IMR-90 (cell line): ENCODE measurements at places on chromosomes 7 and 10. TPM values are rescaled to one million over a fixed set of nuclear protein-coding genes. Genes with fewer than 3 reads are reported as not detected.

DNA sequence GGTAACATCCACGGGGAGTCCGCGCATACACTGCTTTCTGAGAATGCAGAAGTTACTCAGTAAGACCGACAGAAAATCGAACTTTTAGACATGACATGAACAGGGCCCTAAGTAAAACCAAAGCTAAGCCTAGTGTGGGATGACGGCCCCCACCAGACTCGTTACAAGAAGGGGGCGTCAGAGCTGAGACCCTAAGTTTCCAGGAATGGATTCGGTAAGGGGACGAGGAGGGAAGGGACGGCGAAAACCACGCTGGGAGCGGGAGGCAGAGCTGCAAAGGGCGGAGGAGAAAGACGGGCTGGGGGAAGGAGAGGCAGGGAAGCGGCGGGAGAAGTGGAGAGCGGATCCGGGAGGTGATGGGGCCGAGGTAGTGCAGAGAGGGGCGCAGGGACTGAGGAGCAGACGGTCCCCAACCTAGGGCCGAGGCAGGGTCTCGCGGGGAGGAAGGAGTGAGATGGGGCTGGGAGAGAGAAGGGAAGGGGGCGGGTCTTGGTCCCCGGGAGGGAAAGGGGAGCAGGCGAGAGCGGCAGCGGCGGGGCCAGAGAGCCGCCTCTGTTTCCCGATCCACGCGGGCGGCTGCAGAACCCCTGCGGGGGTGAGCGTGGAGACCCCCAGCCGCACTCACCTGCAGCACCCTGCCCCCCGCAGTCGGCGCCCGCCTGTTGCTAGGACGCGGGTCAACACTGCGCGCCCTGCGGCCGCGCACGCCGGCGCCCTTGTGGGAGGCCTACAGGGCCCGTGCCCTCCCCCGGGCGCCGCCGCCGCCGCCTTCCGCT, 513 bp downstream of the ODAD2 start:
- H3K36me3 ChIP-seq, result no peaks in the 10 kb centered on the region
- DNase-seq, result peak; percentile 26
- H3K27ac ChIP-seq, result peak overlapping the region; percentile 67

GRCh38 chr10:1627945-1628344, 109.4 kb downstream of the ADARB2 start:
- H3K27me3 ChIP-seq, result no peaks in the 10 kb centered on the region
- no peak for DNase-seq
- no peak overlapping the region for H3K27ac ChIP-seq
- no peak overlapping the region for H3K4me3 ChIP-seq

DNA sequence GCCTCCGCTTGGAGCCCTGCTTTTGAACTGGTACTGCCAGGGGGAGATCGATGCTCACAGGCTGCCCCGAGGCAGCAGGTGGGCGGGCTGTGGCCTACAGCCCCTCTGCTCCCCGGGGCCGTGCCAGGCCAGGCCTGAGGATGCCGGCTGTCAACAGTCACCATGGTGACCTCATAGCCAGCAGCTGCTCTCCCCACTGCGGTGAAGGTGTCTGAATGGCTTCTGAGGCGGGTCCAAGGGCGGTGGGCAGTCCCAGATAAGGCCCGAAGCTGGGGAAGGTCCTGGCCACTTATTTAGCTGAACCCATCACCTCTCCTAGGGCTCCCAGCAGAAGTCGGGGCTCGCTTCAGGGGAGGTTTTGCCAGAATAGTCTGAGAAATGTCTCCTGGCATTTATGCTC, 179.3 kb downstream of the ARHGAP12 start:
- peak; percentile 46 for DNase-seq
- H3K27me3 ChIP-seq, result no peaks in the 10 kb centered on the region
- peaks cover 25% of the 10 kb centered on the region for H3K4me1 ChIP-seq
- H3K27ac ChIP-seq, result no peak overlapping the region

DNA sequence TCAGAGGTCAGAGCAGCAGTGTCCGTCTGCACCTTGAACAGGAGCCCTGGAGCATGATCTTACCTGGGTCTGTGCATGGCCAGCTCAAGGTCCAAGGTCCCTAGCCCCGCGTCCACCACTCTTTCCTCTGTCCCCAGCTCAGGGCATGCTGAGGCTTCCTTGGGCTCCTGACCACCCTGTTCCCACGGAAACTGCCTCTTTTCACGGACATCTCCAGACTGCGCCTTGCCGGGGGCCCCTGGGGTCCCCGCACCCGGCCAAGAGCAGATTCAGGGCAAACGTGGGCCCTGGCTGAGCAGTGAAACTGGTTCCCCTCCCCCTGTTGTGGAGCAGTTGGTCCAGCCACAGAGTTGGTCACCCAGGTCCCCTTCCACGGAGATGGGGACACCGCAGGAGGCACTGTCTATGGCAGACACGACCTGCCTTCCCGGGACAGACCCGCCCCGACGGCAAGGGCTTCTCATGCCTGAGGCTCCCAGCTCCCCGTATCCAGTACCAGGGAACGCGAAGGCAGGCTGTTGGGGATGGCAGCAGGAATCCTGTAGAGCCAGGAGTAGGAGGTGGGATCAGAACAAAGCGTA, 217.4 kb upstream of the PPP2R2D start:
- no peak for DNase-seq
- H3K4me1 ChIP-seq, result no peaks in the 10 kb centered on the region
- no peaks in the 10 kb centered on the region for H3K36me3 ChIP-seq
- no peak overlapping the region for H3K27ac ChIP-seq

DNA sequence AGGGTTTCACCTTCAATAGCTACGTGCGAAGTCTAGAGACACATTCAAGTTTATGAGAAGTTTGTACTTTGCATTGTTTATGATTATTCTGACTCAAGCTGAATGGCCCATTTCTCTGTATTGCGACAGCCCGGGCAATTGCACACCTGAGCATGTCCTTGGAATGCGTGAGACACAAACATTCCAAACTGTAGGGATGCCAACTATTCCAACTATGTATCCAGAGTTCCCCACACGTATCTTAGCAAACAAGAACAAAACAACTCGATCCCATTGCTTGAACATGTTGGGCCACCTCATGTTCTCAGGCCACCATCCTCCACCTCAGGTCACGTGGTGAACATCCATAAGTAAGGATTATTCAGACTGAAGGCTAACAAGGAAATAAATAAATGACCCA, 51.4 kb upstream of the EGFR start:
- H3K36me3 ChIP-seq, result no peaks in the 10 kb centered on the region
- no peak overlapping the region for H3K4me3 ChIP-seq
- DNase-seq, result peak; percentile 40
- H3K27ac ChIP-seq, result no peak overlapping the region
- H3K4me1 ChIP-seq, result peaks cover 7% of the 10 kb centered on the region
- H3K27me3 ChIP-seq, result no peaks in the 10 kb centered on the region

DNA sequence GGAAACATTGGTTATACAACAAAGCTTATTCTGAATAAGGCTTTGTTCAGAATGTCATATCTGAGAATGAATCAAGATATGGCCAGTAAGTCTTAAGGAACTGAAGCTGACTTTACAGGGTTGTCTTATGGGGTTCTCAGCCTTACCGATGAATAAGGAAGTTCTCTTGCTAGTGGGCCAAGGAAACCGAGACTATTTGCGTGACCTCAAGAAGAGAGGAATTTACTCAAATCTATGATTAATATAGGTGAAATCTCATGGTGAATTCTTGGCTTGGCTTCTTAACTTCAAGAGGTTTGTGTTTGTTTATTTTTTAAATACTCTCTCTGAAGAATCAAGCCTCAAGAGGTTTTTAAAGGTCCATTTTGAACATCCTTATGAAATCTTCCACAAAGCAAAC, 4.7 kb upstream of the MRLN start:
- no peak overlapping the region for H3K27ac ChIP-seq
- no peaks in the 10 kb centered on the region; the same call in 1 of the 2 replicates for H3K27me3 ChIP-seq

DNA sequence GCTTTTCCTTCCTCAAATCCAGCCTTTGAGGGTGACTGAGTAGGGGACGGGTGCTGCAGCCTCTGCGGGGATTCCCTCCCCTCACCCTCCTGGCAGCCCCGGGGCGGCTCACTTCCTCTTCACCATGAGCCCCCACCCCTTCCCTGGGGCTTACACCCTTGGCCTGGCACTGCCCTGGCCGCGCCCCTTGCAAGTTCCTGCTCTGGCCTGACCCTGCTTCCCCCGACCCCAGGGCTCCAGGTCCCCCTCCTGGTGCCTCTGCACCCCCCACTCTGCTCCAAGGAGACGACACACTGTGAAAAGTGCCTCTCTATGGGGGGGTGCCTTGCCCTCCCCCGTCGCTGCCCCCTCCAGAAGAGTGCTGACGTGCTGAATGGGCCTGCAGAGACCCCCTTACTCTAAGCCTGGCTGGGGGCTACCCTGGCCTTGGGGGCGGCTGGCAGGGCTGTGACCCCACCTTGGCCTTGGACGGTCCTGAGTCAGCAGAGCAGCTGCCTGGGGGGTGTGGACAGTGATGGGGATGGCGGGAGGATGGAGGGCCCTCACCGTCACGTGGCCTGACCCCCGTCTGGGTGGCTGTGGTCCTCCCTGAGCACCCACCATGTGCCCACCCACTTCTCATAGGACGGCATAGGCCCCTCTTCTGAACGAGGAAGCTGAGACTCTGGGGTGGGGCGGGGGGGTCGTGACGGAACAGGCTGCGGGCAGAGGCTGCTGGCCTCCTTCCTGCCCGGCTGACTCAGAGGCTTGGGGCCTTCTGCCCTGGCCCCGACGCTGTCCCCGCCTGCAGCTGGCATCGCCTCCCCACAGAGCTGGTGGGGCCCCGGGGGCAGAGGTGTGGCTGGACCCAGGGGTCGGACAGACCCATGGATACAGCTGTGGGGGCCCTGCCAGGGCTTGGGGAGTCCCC, 9.8 kb downstream of the LFNG start:
- no peak overlapping the region for H3K4me3 ChIP-seq
- peak overlapping the region; percentile 56 for H3K27ac ChIP-seq
- no peaks in the 10 kb centered on the region for H3K27me3 ChIP-seq
- peak; percentile 52 for DNase-seq
- H3K36me3 ChIP-seq, result no peaks in the 10 kb centered on the region

- H3K27ac ChIP-seq, result no peak overlapping the region
- H3K4me1 ChIP-seq, result no peaks in the 10 kb centered on the region
- H3K36me3 ChIP-seq, result no peaks in the 10 kb centered on the region
- no peak overlapping the region for H3K4me3 ChIP-seq
- H3K27me3 ChIP-seq, result no peaks in the 10 kb centered on the region
Measured at GRCh38 chr10:88833723-88834122, 17.9 kb downstream of the ANKRD22 start.

GRCh38 chr7:6385110-6385781, 62.5 kb downstream of the DAGLB start:
- no peak overlapping the region for H3K4me3 ChIP-seq
- H3K4me1 ChIP-seq, result peaks cover 17% of the 10 kb centered on the region
- H3K27me3 ChIP-seq, result no peaks in the 10 kb centered on the region
- DNase-seq, result peak; percentile 97
- H3K36me3 ChIP-seq, result peaks cover 17% of the 10 kb centered on the region

DNA sequence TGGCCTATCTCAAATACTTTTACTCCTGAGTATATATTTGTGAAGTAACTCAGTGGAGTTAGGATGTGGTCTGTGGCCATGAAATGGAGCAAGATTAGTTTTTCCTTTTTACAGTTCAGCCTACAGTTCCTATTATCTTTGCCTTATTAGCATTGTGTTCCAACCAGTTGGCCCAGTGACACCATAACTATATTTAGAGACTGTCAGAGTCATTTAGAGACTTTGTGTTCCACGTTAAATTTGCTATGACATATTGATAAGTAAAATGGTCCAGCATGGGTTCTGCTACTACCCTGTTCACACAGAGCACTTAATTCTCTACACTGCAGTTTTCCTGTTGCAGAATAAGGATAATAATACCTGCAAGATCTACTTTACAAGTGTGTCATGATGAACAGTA, 68.3 kb upstream of the RAB11FIP2 start:
- H3K4me1 ChIP-seq, result no peaks in the 10 kb centered on the region
- no peaks in the 10 kb centered on the region for H3K36me3 ChIP-seq

GRCh38 chr10:103491729-103492364, 1.7 kb upstream of the NEURL1 start:
- no peak overlapping the region for H3K27ac ChIP-seq
- peak; percentile 98 for DNase-seq
- H3K4me1 ChIP-seq, result peaks cover 19% of the 10 kb centered on the region
- no peak overlapping the region for H3K4me3 ChIP-seq
- no peaks in the 10 kb centered on the region for H3K36me3 ChIP-seq

DNA sequence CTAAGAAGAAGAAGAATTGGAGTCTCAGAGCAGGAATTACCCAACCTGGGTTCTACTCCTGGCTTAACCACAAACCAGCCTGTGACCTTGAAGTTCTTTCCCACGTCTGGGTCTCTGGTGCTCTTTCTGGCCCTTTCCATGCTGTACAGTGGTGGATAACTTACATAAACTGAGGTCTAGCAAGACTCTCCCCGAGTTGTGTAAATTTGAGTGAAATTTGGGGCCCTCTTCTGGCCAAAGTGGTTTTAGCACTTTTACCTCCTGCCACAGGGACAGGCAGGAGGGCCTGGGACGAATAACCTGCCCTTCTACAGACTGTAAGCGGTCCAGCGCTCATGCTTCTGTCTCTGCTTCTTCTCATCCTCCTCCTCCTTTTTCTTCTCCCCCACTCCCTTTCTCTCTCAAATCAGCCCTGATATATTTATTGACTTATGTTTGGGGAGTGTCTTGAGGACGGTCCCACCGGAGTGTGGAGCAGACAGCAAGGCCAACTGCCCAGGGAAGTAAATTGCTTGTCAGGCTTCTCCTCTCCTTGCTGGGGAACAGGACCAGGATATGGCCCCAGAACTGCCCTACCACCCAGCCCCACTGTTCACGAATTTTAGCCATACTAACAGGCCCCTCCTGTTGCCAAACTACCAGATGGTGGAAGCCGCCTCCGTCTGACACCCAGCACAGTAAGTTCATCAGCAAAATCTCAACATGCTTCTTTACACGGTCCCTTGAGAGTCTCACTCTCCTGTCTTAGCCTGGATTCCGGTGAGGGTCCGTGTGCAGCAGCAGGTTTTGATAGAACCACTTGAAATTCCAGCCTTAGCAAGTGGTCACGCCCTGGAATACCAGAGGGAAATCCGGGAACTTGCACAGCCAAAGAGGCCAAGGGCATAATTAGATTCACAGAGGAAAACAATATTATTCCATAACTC, 4.0 kb upstream of the SH3PXD2A start:
- no peak overlapping the region for H3K27ac ChIP-seq

DNA sequence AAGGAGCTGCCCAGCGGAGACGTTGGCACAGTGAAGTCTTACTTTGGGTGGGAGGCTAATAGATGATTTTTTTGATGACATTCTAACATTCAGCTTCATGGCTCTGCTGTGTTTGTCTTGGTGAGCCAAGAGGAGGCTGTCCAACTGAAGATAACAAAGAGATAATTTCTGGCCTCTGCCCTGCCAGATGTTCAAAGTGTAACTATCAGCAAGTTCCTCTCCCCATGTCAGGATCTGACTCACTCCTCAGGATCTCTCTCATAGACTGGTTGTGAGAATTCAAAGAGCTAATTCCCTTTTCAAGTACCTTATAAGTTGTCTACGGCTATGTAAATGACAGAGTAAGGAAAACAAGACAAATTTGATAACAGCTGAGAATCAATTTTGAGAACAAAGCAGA, 1340.9 kb downstream of the XPNPEP1 start:
- no peak for DNase-seq
- H3K4me1 ChIP-seq, result no peaks in the 10 kb centered on the region
- no peaks in the 10 kb centered on the region for H3K27me3 ChIP-seq
- no peak overlapping the region for H3K4me3 ChIP-seq
- no peaks in the 10 kb centered on the region for H3K36me3 ChIP-seq

- H3K4me1 ChIP-seq, result no peaks in the 10 kb centered on the region
- H3K27ac ChIP-seq, result no peak overlapping the region
- no peak for DNase-seq
- H3K27me3 ChIP-seq, result no peaks in the 10 kb centered on the region
Measured at GRCh38 chr7:70890147-70890969, 241.6 kb upstream of the GALNT17 start.

AMZ1 gene
- 0.54 and 0.83 TPM in 2 replicates for total RNA-seq

CACNB2 gene
- total RNA-seq, result 0.28 and 0.36 TPM in 2 replicates

ADCY1 gene
- total RNA-seq, result 0.18 and 0.28 TPM in 2 replicates

MSANTD7 gene
- total RNA-seq, result 16.0 and 17.2 TPM in 2 replicates

ZNF789 gene
- total RNA-seq, result 4.2 and 4.8 TPM in 2 replicates

DLX6 gene
- total RNA-seq, result not detected in 2 replicates

VSTM4 gene
- total RNA-seq, result 2.5 and 2.9 TPM in 2 replicates
